ENCODE measurements at places on chromosomes 16 and 17.

DNA sequence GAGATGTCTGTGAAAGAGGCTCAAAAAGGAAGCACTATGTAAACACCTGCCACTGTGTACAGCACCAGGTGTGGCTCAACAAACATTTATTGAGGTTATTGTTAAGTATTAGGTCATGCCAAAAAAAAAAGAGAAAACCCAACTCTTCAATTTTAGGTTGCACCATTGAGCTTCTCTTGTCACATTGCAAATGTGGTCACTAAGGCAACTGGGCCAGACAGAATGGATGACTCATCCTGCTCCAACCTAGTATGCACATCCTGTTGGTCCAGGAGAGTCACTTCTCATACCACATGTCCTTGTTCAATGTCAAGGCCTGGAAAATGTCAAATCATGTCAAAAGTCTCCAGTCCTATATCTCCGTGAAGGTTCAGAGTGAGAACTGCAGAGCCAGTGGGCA lies 25.0 kb downstream of the HOXB1 start:
- DNase-seq, result no peak

DNA sequence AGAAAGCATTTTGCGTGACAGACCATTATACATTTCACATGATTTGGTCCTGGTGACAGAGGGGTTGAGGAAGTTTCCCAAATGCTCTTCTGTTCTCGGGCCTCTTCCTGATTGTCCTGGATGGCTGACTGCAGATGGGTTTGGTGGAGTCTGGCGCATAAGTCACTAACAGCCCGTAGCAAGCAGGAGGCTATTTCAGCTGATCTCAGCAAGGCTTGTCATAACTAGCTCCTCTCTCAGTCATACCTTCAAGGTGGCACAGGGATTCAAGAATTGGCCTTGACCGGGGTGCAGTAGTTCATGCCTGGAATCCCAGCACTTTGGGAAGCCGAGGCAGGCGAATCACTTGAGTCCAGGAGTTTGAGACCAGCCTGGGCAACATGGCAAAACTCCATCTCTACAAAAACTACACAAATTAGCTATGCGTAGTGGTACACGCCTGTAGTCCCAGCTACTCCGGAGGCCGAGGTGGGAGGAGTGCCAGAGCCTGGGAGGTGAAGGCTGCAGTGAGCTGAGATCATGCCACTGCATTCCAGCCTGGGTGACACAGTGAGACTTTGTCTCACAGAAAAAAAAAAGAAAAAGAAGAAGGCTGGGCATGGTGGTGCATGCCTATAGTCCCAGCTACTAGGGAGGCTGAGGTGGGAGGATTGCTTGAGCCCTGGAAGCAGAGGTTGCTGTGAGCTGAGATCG lies 68.9 kb upstream of the HAS3 start:
- no peak for DNase-seq

GRCh38 chr17:37024181-37024637 lies 75.5 kb downstream of the AATF start:
- DNase-seq, result no peak

DNA sequence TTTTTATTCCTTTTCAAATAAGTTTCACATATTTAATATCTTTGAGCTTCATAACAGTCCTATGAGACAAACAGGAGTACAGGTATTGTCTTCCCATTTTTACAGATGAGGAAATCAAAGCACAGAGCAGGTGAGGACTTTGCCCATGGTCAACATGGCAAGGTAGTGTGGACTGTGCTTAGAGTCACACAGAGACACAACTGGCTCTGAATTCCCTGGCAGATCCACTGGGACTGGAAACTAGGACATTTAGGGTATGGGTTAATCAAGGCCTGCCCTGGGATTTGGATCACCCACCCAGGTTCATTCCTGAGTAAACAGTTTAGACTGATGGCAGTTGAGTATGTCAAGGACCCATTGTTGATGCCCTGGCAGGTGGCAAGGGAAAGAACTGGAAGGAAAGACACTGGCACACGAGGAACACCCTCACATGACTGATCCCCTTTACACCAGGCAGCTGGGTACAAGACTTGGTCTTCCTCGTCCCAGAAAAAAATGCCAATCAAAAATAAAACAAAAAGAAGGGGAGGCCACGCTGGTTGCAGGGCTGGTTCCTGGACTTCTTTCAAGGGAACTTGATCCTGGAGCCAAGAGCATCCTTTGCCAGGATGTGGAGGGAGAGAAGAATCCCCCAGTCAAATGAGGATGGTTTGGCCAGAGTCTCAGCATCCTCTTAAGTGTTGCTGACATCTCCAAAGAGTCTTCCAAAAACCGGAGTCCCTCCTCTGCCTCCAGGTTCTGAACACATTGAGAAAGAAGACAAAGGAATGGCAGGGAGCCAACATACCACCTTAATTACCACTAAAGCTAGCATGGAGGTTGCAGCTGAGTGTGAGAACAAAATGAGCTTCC lies 34.9 kb downstream of the CHD9 start:
- DNase-seq, result no peak

DNA sequence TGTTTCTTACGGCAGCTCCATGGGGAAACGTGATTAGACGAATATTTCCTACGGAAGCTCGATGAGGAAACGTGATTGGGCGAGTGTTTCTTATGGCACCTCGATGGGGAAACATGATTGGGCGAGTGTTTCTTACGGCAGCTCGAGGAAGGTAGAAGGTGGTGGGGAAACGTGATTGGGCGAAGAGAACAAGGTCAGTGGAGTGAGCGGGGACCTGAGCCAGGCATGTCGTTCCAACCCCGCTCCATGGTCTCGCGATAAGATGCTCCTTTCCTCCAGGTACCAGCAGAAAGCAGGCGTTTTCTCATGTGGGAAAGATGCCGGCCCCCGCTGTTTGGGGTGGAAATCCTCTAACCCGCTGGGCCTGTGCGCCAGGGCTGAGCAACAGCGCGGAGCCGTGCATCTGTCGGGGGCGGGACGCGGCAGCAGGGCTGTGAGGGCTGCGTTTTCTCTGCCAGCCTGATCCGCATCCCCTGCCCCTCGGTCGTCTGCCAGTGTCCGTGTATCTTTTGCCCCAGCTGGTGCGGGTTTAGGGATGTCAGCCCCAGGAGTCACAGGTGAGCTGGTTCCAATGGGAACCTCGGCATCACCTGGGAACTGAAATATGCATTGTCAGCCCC lies 25.6 kb upstream of the DOC2B start:
- no peak for DNase-seq

GRCh38 chr17:42027590-42027889 lies 7.7 kb downstream of the NKIRAS2 start:
- no peak for DNase-seq

- DNase-seq, result no peak
Measured at GRCh38 chr17:70078549-70078948, 3.5 kb downstream of the KCNJ16 start.

- DNase-seq, result peak; percentile 70
Measured at GRCh38 chr17:79192503-79193351, 118.1 kb downstream of the ENGASE start.

GRCh38 chr16:20214401-20214800 lies 112.9 kb downstream of the GP2 start:
- no peak for DNase-seq

DNA sequence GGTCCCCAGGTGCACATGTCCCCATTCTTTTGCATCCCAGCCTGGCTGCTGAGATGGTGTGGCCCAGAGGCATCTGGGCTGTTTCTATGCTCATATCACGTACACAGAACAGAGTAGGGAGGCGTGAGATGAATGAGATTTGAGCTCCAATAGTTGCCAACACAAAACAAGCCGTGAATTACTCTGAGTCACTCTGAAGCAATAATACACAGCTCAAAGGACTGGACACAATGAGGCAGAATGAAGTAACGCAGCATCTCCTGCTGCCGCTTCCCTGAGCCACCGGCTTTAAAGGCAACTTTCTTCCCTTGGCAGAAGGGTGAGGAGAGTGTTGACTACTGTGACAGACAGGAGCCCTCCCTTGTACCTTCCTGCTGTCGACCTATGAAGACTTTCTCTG lies 33.9 kb upstream of the CLEC18B start:
- no peak for DNase-seq

GRCh38 chr16:50336884-50337283 lies 31.9 kb downstream of the BRD7 start:
- DNase-seq, result no peak

DNA sequence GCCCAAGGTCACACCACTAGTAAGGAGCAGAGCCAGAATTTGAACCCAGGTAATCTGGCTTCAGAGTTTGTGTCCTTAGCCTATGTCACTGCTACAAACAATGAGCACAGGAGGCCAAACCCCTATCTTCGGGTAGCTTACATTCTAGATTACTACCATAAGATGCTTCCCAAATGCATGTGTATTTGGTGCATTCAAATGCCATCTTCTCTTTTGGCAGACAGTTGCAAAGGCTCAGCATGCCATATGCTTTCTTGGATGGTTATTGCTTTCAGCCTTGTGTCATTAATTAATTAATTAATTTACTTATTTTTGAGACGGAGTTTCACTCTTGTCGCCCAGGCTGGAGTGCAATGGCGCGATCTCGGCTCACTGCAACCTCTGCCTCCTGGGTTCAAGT lies 80.7 kb downstream of the DNAH3 start:
- no peak for DNase-seq

DNA sequence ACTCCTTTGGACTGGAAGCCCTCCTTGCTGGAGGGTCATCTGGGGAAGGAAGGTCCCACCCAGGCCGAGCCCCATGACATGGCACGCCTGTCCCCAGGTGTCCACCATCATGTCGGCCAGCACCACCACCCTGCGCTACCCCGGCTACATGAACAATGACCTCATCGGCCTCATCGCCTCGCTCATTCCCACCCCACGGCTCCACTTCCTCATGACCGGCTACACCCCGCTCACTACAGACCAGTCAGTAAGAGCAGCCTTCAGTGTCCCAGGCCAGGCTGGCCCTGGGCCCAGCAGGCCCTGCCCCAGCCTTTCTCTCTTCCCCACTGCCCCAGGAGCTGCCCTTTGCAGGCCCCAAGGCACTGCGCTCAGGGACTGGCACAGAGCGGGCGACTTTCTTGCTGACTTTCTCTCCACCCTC lies 6.5 kb downstream of the TUBG2 start:
- DNase-seq, result no peak

DNA sequence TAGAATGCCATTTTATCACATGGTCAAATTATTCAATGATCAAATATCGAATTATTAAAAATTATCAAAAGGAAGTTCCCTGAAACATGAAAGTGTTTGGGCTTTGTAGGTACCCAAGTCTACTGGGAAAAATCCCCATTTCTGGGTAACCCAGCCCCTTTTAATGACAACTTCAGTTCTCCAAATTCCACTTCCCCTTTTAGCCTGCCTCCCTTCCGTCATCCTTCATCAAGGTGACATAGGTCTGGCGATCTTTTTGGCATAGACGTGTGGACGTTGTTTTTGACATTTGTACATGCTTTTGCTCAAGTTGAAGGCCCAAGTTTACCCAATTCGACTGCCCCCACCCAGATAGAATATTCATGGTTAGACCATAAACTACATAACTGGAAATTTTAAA lies 660.9 kb downstream of the MAF start:
- no peak for DNase-seq

DNA sequence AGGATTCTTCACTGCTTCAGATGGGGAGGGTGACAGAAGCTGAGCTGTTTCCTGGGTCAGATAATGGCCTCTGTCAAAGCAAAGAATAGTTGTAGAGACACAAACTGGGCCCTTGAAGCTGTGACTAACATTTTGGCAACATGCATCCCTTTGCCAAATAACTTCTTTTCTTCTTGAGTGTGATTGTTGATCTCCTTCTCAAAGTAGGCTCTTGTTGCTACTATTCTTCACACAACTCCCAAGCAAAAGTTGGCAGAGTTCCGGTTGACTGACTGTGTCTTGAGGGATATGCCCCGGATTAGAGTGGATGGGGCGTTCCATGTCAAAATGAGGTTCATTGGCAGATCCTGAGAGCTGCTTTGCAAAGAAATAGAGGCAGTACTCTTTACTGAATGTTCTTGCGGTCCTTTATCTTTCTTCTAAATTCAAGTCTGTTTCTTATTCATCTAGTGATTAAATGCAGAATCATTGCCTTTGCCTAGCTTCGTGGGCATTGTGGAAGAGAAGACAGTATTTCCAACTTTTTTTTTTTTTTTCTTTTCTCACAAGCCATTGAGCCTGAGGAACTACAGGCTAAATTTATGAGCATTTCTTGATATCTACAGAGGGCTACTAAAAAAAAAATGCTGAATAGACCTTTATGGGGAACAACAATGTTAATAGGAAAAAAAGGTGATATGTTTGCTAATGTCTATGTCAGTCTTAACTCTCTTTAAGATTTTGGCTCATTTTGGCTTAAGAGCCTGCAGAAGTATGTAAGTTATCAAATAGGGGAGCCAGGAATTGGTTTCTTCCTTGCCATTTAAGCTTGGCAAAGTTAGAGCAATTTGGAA lies 5.8 kb downstream of the WIPF2 start:
- no peak for DNase-seq

DNA sequence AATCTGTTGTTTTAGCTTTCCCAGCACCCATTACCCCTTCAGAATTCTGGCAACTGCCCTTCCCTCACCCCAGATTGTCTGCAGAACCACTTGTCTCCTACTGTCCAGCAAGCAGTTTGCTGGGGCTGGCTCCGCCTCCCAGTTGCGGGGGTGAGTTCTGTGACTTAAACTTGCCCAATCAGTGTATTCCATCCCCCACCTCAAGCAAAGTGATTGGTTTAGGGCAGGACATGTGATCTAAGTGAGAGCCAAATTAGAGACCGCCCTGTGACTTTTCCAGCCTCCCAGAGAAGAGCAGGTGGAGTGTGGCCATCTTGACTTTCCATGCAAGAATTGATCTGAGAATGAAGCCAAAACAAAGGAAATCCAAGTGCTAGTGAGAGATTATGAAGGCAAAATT lies 22.7 kb upstream of the SRCIN1 start:
- DNase-seq, result no peak

DNA sequence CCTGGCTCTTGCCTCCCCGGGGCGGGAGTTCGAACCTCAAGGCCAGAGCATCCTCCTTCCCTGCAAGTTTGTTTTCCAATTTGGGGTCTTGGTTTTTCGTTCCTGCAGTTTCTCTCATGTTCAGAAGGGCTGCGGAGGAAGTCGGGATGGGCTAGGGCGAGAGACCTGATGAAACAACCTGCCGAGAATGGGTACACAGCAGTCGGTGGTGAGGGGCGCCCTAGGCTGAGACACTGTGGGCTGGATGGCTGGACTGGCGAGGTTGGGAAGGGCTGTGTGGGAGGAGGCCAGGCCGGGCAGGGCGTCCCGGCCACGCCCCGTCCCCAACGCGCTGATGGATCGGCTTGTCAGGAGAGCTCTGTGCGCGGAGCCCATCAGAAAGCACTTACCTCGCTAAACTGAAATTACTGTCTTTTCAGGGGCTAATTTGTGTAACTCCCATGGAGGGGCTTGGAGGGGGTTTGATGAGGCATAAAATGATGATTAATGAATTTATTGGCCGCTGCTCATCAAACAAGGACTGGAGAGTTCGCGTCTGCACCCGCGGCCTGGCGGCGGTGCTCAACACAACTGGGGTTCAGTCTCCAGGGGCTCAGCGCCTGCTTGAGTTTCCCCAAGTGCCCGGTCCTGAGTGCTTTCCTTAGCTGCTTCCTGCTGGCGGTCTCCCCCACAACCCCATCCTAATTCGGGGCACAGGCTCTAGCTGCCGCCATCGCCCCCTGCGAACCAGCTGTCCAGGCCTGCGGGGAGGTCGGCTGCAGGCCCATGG lies 9.0 kb downstream of the IRX5 start:
- no peak for DNase-seq

GRCh38 chr16:85167589-85168537 lies 55.6 kb upstream of the CIBAR2 start:
- no peak for DNase-seq

- DNase-seq, result peak; percentile 71
Measured at GRCh38 chr16:69796285-69797118, 34.4 kb downstream of the WWP2 start.

- DNase-seq, result peak; percentile 36
Measured at GRCh38 chr16:77675464-77676324, 46.6 kb upstream of the NUDT7 start.

GRCh38 chr17:82152556-82153294 lies 54.7 kb upstream of the FASN start:
- no peak for DNase-seq

All from HAP-1 (cell line).